ENCODE measurements at places on chromosomes 6 and 20. TPM values are rescaled to one million over a fixed set of nuclear protein-coding genes. Genes with fewer than 3 reads are reported as not detected.

DNA sequence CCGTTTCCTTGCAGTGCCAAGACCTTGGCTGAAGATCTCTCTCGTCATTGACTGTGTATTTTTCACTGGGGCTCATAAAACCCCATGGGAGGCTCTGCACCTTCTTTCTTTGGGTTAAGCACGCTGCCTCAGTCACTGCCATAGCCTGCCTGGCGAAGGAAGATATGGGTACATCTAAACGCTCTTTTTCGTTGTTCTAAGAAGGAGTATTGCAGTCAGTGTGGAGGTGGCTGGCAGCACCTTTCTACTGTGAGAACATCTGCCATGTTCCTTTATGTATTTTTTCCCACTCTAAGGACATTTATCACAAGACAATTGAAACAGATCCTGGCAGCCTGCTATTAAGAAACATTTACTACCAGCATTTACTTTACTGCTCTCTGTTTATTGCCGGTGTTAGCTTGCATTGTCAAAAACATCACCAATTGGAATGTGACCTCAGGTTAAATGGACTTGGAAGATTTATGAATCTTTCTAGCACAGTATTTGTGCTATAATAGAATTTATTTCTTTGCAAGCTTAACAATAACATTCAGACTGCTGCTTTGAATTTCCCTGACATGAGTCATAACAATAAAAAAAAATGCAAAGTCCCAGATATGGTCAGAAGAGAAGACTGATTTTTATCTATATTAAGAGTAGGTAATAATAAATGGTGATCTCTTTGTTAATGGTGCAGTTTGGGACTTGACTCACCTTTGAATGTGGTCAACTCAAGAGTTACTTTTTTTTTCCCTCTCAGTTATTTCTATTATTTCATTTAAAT is 62.2 kb upstream of the CLDN20 start:
- no peak for DNase-seq

GRCh38 chr6:140049251-140049650 is 674.8 kb upstream of the CITED2 start:
- no peak for DNase-seq

GRCh38 chr6:36290668-36291620 is 21.1 kb downstream of the PNPLA1 start:
- peak; percentile 6 for DNase-seq

GRCh38 chr6:3798055-3798919 is 46.8 kb upstream of the PXDC1 start:
- no peak for DNase-seq

GRCh38 chr6:74050921-74051320 is 354.9 kb downstream of the CD109 start:
- no peak for DNase-seq

DNA sequence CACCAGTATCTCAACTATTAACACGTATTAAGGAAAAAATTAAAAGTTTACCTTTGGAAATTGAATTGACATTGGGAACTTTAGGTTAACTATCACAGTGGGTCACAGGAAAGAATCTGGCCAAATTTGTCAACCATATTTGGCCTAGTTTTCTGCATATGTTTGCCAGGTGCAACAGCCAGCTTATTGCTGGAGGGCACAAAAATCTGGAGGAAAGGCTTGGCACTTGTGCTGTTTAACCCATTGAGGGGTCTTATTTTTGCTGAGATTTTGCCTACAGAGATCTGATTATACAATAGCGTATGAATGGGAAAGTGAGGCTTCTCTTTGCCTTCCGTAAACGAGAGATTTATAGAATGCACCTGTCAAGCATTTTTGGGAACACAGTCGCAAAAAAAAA is 190.4 kb downstream of the PRL start:
- no peak for DNase-seq

GRCh38 chr6:28258877-28259777 is at the start of gene NKAPL:
Gene NKAPL, plus strand, starts transcription at chr6:28259297. Its CDS starts 75 bp downstream, at chr6:28259372.
- peak; percentile 80 for DNase-seq

- DNase-seq: no peak
Observed at GRCh38 chr6:105279463-105279862, 99.6 kb upstream of the POPDC3 start.

GRCh38 chr6:5898563-5898962 is 108.2 kb downstream of the NRN1 start:
- DNase-seq: no peak

DNA sequence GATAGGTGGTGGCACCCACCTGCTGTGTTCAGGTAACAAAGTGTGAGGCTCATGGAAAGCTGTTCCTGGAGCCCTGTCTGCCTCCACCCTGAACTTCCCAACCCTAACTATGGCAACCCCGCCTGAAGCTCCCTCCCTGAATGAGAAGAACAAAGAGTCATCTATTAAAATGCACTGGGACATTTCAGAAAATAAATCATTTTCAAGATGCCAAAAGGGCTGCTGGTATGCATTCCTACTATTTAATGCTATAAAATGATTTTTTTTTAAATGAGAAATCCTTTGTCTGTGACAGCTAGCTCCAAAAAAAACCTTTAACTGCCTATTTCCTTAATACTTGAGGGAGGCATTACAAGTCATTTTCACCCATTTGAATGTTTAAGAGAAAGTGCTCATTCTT is 84.3 kb upstream of the MRPS10 start:
- DNase-seq: no peak

DNA sequence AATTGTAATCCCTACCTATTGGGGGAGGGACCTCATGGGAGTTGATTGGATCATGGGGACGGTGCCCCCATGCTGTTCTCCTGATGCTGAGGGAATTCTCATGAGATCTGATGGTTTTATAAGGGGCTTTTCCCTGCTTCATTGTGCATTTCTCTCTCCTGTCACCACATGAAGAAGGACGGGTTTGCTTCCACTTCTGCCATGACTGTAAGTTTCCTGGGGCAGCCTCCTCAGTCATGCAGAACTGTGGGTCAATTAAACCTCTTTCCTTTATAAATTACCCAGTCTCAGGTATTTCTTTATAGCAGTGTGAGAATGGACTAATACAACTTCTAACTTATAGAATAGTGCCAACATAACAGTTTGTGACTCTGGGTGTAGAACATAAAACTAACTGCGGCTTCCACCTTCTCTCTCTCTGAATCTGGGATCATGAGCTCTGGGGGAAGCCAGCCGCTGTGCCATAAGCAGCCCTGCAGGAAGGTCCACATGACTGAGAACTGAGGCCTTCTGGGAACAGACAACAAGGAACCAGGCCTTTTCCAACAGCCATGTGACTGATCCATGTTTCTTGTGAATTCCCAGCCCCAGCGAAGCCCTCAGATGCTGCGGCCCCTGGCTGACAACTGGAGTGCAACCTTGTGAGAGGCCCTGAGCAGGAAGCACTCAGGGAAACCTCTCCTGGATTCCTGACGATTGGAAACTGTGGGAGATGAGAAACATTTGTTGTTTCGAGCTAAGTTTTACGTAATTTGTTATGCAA is 3.4 kb upstream of the HLA-A start:
- DNase-seq: peak; percentile 51

DNA sequence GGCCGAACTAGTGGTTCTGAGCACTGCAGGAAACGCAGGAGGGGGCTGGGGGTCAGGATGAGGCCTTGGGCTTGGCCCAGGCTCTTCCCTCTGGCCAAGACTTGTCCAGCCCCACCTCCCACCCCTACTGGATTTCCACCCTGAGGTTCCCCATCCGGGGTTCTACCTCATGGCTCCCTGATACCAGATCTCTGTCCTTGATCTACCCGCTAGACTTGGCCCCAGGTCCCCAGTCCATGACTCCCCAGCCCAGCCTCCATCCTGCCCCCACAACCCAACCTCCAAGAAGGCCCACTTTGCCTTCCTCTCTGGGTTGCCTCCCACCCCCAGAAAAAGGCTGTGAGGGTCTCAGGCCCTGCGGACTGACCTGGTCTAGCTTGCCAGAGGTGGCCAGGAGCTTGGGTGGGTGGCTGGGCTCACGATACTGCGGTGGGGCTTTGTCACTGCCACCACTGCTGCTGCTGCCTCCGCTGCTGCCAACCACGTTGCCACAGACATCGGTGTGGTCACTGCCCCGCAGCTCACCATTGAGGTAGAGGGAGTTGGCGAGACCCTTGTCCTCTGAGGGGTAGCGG is 6.8 kb upstream of the FASTKD5 start:
- no peak for DNase-seq

GRCh38 chr20:51419646-51420045 is 122.9 kb downstream of the NFATC2 start:
- DNase-seq: no peak

GRCh38 chr20:59729506-59729905 is 125.2 kb downstream of the PHACTR3 start:
- DNase-seq: no peak

- DNase-seq: no peak
Observed at GRCh38 chr6:36399970-36400369, 12.5 kb upstream of the ETV7 start.

GRCh38 chr6:158357570-158358216 is 45.4 kb downstream of the TULP4 start:
- DNase-seq: peak; percentile 20

GRCh38 chr6:37069639-37070038 is 64.2 kb downstream of the FGD2 start:
- DNase-seq: no peak

- DNase-seq: peak; percentile 9
Observed at GRCh38 chr6:30317913-30318589, 8.7 kb upstream of the TRIM39 start.

DNA sequence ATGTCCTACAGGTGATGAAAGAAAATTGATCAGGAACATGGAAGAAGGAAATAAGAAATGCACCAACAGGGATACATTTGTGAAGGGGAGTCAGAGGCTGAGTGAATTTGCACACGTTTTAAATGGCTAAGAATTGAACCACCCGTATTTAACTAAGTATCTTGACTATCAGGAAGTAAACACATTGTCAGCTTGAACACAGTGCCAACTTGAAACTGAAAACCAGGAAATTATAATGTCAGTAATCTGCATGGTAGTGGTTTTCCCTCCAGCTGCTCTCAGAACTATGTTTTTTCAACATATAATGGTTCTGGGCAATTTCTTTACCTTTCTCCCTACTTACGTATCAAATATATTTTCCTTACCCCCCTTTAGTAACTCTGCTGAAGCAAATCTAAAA is 366.5 kb upstream of the POU3F2 start:
- DNase-seq: no peak

The KIAA1755 gene
- not detected for total RNA-seq

The SS18L1 gene
- total RNA-seq: 15.3 TPM

The GJA10 gene
- total RNA-seq: not detected

The TAAR6 gene
- not detected for total RNA-seq

The CSTF1 gene
- 63.4 TPM for total RNA-seq

The C6orf132 gene
- total RNA-seq: 0.13 TPM

The HLA-A gene
- total RNA-seq: 1,335 TPM

The C20orf144 gene
- 0.29 TPM for total RNA-seq

The PABPC1L gene
- total RNA-seq: 93.8 TPM

The EBF4 gene
- 1.1 TPM for total RNA-seq

The TSBP1 gene
- total RNA-seq: not detected

The NR2E1 gene
- total RNA-seq: not detected

The SPO11 gene
- total RNA-seq: not detected
